Right atrium auricular region (tissue), 2 donors: ENCODE measurements at places on chromosomes 7 and 10. TPM values are rescaled to one million over a fixed set of nuclear protein-coding genes. Genes with fewer than 3 reads are reported as not detected.

Gene TMEM236
- 0.90 TPM for total RNA-seq

GRCh38 chr7:96663457-96663856 is 46.2 kb downstream of the SEM1 start:
- H3K4me3 ChIP-seq: no peak overlapping the region
- no peaks in the 10 kb centered on the region for H3K4me1 ChIP-seq
- no peaks in the 10 kb centered on the region for H3K36me3 ChIP-seq
- no peaks in the 10 kb centered on the region for H3K27me3 ChIP-seq
- DNase-seq: no peak

Gene LLCFC1
- not detected for total RNA-seq

Gene OGDH
- total RNA-seq: 390 TPM

DNA sequence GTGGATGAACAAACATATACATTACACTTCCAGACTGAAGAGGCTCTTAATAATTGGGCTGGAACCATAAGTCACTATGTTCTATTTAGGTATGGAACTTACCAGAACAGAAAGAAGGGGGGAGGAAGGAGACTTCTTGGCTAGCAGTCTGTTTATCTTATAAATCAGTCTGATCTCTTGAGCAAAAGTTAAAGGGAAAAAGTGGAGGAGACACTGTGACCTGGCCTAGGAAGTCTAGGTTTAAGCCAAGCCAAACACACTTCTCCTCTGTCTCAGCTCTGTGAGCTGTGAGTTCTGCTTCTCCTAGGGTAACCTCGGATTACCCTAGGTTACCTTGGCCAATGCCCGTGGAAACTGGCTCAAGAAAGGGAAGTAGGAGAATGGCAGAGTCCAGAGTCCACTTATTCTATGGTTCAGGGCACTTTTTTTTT is 95.2 kb downstream of the PFKFB3 start:
- no peaks in the 10 kb centered on the region for H3K27me3 ChIP-seq
- H3K4me3 ChIP-seq: no peak overlapping the region
- no peaks in the 10 kb centered on the region for H3K4me1 ChIP-seq
- DNase-seq: no peak

DNA sequence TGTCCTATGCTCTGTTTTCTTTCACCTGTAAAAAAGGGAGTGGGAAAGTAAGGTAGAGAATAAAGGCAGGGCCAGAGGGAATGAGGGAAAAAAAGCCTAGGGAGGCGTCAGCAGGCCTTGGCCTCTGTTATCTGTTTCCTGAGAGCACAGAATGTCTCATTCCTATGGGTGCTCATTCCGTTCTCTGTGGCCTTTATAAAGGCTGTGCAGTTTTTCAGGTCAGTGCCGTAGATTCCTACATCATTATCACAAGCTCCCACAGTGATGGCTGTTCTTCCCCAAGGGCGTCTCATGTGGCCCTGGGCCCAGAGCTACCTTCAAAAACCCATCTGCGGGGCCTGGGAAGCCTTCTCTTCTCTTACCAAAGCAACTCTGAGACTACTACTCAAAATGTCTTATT is 16.7 kb upstream of the AKR1B10 start:
- H3K27ac ChIP-seq: no peak overlapping the region
- H3K4me3 ChIP-seq: no peak overlapping the region
- no peak for DNase-seq

DNA sequence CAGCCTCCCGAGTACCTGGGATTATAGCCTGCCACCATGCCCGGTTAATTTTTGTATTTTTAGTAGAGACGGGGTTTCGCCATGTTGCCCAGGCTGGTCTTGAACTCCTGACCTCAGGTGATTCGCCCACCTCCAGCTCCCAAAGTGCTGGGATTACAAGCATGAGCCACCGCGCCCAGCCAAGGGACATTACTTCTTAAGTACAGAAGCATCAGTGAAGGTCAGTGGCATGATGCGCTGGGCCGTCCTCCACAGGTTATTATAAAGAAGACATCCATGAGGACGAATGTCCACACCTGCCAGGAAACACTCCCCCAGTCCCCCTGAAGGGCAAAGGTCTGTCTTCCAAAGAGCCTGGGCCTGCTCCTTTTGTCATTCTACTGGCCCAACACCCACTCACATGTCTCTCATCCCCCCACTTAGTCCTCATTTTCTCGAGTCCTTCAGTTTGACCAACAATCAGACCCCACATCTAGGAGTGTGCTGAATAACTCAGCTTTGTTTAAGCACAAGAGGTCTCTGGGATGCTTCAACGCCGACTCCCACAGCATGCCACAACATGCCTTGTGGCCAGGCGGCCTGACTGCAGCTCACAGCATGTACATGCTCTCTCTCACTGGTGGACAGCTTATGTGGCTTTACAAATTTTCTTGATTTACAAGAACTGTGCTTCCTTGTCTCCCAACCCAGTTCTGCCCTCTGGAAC is 73.0 kb downstream of the CTBP2 start:
- no peaks in the 10 kb centered on the region for H3K27me3 ChIP-seq
- no peak overlapping the region for H3K27ac ChIP-seq
- peaks cover 64% of the 10 kb centered on the region for H3K4me1 ChIP-seq

DNA sequence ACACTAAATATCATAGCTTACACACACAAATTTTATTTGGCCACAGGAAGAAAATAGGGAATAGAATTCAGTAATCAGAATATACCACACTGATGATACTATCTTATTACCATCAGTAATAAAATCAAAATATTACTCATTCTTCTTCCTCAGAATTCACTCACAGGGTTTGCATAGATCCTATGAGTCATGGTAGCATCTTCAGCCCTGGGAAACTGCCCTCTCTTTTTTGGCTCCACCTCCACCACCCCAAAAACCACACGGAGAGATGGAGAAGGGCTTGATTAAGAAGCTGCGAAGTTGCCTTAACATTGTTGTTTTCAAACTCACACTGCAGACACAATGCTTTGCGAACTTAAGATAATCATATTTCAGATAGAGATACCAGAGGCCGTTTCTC is 154.1 kb upstream of the AHR start:
- no peaks in the 10 kb centered on the region for H3K4me1 ChIP-seq
- H3K36me3 ChIP-seq: no peaks in the 10 kb centered on the region
- no peak overlapping the region for H3K27ac ChIP-seq
- H3K4me3 ChIP-seq: no peak overlapping the region

DNA sequence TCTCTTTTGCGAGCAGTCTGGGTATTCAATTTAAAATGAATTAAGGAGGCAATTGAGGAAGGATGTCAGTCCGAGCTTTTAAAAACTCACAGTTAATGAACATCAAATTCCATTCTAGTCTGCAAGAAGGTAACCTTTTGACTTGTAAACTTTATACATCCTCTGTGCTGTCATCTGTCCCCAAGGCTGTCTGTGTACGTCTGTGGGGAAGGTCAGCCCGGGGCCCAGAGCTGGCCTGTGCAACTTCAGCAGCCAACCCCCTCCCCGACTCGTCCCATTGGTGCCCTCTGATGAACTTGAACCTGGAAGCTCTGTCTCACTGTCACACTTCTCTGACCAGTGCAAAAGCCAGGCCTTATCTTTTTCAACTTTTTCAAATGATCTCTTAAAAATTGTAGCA is 80.3 kb downstream of the CCDC3 start:
- H3K27me3 ChIP-seq: no peaks in the 10 kb centered on the region
- no peaks in the 10 kb centered on the region for H3K36me3 ChIP-seq
- H3K4me3 ChIP-seq: no peak overlapping the region
- no peak overlapping the region for H3K27ac ChIP-seq

GRCh38 chr7:100865372-100865911 is 1.7 kb upstream of the TRIP6 start:
- H3K36me3 ChIP-seq: peaks cover 4% of the 10 kb centered on the region
- no peak overlapping the region for H3K4me3 ChIP-seq
- H3K4me1 ChIP-seq: peaks cover 44% of the 10 kb centered on the region

DNA sequence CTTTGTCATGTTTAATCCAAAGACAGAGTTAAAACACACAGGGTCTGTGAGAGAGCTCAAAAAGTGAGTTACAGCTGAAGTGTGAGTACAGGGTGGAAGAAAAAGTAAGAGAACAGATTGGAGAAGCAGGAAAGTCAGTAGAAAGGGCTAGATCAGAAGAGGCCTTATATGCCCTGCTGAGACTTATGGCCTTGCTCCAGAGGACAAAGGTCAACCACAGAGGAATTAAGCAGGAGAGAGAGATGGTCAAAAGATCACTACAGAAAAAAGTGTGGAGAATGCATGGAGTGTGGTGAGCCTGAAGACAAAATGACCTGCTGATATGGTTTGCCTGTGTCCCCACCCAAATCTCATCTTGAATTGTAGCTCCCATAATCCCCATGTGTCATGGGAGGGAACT is 213.8 kb downstream of the NEBL start:
- H3K4me1 ChIP-seq: no peaks in the 10 kb centered on the region
- H3K27ac ChIP-seq: no peak overlapping the region
- no peaks in the 10 kb centered on the region for H3K27me3 ChIP-seq
- no peak for DNase-seq
- no peaks in the 10 kb centered on the region for H3K36me3 ChIP-seq
- H3K4me3 ChIP-seq: no peak overlapping the region

DNA sequence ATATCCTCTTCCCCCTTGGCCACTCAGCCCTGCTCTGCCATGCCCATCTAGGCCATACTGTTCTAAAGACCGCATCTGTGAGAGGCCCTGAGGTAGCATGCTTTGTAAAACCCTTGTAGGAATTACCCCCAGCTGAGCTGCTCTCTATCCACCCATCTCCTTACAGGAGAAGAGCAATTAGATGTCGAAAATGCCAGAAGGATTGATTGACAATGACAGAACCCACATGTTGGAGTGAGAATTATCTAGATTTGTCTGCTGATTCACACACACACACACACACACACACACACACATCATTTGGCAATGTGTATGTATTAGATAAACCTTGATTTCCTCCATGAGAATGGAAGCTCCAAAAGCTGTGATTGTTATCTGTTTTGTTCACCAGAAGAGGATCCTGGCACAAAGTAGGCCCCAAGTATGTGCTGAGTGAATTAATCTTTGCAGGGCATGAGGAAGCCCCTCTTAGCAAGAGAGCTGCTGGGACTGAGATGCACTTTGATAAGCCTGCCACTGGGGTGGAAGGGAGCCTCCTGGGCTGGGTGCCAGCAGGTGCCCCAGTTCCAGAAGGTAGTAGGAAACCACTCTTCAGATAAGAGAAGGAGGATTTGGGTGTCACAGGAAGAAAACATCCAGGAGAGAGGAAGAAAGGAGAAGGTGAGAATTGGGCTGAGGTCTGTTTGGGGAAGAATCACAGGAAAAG is 187.5 kb upstream of the ADO start:
- no peaks in the 10 kb centered on the region for H3K36me3 ChIP-seq
- peaks cover 5% of the 10 kb centered on the region for H3K4me1 ChIP-seq
- H3K27me3 ChIP-seq: no peaks in the 10 kb centered on the region
- no peak overlapping the region for H3K4me3 ChIP-seq

DNA sequence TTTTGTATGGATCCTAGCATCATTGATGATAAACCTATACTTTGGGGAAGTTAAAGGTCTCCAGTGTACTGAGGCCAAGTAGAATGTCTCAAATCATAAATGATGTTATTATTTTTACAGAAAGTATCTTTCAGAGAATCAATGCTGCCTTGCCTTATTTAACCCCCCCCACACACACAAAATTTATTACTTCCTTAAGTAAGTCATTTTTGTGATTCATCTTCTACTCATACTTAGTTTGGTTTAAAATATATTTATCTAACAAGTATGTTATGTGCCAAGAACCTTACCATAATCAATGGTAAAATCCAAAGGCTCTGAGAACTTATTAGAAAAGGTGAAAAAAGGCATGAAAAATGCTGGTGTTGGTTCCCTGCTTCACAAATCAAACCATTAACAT is 18.8 kb upstream of the CLDN12 start:
- H3K4me1 ChIP-seq: no peaks in the 10 kb centered on the region
- no peak overlapping the region for H3K4me3 ChIP-seq
- no peaks in the 10 kb centered on the region for H3K27me3 ChIP-seq
- no peak overlapping the region for H3K27ac ChIP-seq
- H3K36me3 ChIP-seq: peaks cover 40% of the 10 kb centered on the region
- no peak for DNase-seq

Gene ANXA8L1
- total RNA-seq: 44.2 TPM

- H3K36me3 ChIP-seq: no peaks in the 10 kb centered on the region
- no peaks in the 10 kb centered on the region for H3K4me1 ChIP-seq
- no peak overlapping the region for H3K4me3 ChIP-seq
- H3K27me3 ChIP-seq: no peaks in the 10 kb centered on the region
- no peak overlapping the region for H3K27ac ChIP-seq
- DNase-seq: no peak
Observed at GRCh38 chr7:148385009-148385682, 205.4 kb upstream of the C7orf33 start.

- DNase-seq: no peak
- no peaks in the 10 kb centered on the region for H3K27me3 ChIP-seq
- H3K4me1 ChIP-seq: no peaks in the 10 kb centered on the region
Observed at GRCh38 chr10:77471069-77471536, 166.5 kb downstream of the KCNMA1 start.

DNA sequence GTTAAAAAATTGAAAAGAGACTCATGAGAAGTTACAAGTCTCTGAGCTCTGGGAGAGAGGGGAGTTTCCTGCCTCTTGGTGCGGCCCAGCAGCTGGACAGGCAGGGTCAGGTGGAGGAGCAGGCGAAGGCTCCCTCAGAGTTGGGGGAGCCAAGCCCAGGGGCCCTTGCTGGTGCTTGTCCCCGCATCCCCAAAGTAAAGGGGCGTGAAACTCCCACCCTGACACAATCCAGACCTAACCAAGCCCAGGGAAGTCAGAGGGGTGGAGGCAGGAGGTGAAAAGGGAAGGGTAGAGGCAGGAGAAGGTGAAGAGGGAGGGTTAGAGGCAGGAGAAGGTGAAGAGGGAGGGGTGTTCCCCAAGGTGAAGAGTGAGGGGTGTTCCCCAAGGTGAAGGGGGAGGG is 322.8 kb downstream of the GLRX3 start:
- H3K4me3 ChIP-seq: no peak overlapping the region
- no peaks in the 10 kb centered on the region for H3K36me3 ChIP-seq
- no peak overlapping the region for H3K27ac ChIP-seq
- peak; percentile 1 for DNase-seq
- no peaks in the 10 kb centered on the region for H3K27me3 ChIP-seq
- no peaks in the 10 kb centered on the region for H3K4me1 ChIP-seq

GRCh38 chr7:108072739-108073138 is 57.4 kb downstream of the LAMB4 start:
- DNase-seq: no peak
- H3K27ac ChIP-seq: no peak overlapping the region
- H3K36me3 ChIP-seq: no peaks in the 10 kb centered on the region
- H3K27me3 ChIP-seq: no peaks in the 10 kb centered on the region

DNA sequence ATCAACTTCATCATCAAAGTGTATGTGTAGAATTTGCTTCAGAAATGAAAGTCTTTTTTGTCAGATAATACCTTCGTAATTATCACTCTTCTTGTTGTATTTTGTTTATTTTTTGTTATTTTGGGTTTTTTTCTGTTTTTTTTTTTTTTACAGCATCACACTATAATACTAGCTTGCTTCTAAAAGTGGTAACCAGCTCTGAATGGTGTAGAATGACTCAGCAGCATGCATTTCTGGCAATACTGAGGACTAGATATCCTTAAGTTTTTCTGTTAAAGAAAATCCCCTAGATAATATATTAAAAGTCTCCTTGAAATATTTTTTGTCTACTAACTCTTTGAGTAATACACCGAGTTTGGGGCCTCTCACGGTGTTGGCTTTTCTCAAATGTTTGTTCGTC is 109.1 kb downstream of the LMBR1 start:
- no peaks in the 10 kb centered on the region for H3K4me1 ChIP-seq
- H3K36me3 ChIP-seq: no peaks in the 10 kb centered on the region
- no peak for DNase-seq

Gene NAT16
- total RNA-seq: not detected

GRCh38 chr7:129684777-129685176 is 73.3 kb downstream of the NRF1 start:
- no peak for DNase-seq
- H3K36me3 ChIP-seq: no peaks in the 10 kb centered on the region
- no peak overlapping the region for H3K27ac ChIP-seq
- H3K4me3 ChIP-seq: no peak overlapping the region
- no peaks in the 10 kb centered on the region for H3K27me3 ChIP-seq
- H3K4me1 ChIP-seq: no peaks in the 10 kb centered on the region

GRCh38 chr7:3914051-3914775 is 613.2 kb downstream of the SDK1 start:
- H3K4me1 ChIP-seq: no peaks in the 10 kb centered on the region
- H3K27ac ChIP-seq: no peak overlapping the region
- H3K36me3 ChIP-seq: no peaks in the 10 kb centered on the region
- no peaks in the 10 kb centered on the region for H3K27me3 ChIP-seq
